Right lung (tissue), 10 donors: ENCODE measurements at places on chromosomes 2 and 18. TPM values are rescaled to one million over a fixed set of nuclear protein-coding genes. Genes with fewer than 3 reads are reported as not detected.

The PLB1 gene
- polyA plus RNA-seq, result 1.7 TPM

The WNT6 gene
- polyA plus RNA-seq, result 0.10 TPM

- DNase-seq, result peak; percentile 61
These were observed 46.0 kb downstream of the GAREM1 start for GRCh38 chr18:32424696-32425095.

DNA sequence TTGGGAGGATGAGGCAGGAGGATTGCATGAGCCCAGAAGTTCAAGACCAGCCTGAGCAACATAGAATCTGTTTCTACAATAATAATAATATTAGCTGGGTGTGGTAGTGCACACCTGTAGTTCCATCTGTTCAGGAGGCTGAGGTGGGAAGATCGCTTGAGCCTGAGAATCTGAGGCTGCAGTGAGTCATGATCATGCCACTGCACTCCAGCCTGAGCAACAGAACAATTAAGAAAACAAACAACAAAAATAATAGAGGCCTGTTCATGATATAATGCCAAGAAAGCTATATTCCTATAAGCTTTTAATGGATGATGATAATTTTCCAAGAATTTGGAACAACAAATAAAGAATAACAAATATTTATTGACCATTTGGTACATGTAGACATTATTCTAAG is 6.9 kb upstream of the CCBE1 start:
- DNase-seq, result no peak

- DNase-seq, result no peak
These were observed 463.1 kb downstream of the TSN start for GRCh38 chr2:122218596-122218995.

DNA sequence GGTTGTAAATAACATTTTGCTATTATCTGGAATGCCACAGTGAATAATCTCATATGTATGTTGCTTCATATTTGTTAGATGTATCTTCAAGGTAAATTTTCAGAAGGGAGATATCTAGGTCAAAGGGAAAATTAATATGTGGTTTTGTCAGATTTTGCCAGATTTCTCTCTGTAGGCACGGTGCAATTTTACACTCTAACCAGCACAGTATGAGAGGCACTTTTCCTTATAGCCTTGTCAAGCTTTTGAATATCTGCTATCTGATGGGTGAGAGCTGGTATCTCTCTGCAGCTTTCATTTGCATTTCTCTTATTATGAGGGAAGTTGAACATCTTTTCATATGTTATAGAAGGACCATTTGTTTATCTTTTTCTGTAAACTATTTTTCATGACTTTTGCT is 175.7 kb upstream of the PGAP1 start:
- no peak for DNase-seq

The PROM2 gene
- polyA plus RNA-seq, result 14.6 TPM

- DNase-seq, result no peak
These were observed 27.9 kb upstream of the SPTBN1 start for GRCh38 chr2:54428108-54428831.

The BMP10 gene
- not detected for polyA plus RNA-seq

- no peak for DNase-seq
These were observed 112.3 kb downstream of the TNS1 start for GRCh38 chr2:217890445-217890844.

- DNase-seq, result no peak
These were observed 68.0 kb downstream of the RNF152 start for GRCh38 chr18:61824733-61825363.

The FAM228A gene
- 1.3 TPM for polyA plus RNA-seq

The L3MBTL4 gene
- polyA plus RNA-seq, result 7.3 TPM

The ZSCAN30 gene
- polyA plus RNA-seq, result 61.6 TPM

The GPAT2 gene
- polyA plus RNA-seq, result 2.4 TPM

- DNase-seq, result no peak
These were observed 34.5 kb downstream of the TTLL4 start for GRCh38 chr2:218745160-218745558.

The CENPA gene
- polyA plus RNA-seq, result 10.8 TPM

The C2orf78 gene
- not detected for polyA plus RNA-seq

The SMAD7 gene
- 68.8 TPM for polyA plus RNA-seq

- DNase-seq, result no peak
These were observed 18.6 kb upstream of the RMC1 start for GRCh38 chr18:23484561-23485182.

DNA sequence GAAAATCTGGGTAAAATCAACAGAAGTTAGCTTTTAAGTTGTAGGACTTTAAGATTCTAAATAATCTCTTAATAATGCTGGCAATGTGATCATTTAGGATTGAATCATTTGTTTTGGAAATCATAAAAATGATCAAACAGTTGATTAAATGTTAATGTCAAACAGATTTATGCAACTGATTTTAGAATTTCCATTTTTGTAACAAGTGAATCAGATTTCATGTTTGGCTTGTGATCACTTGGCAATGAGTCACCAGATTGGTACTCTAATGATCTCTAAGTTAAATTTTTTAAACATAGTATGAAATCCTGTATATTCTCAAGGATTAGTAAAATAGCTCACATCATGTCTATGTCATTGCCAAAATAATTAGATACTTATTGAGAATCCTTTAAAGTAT is 50.1 kb upstream of the UNC80 start:
- DNase-seq, result no peak

The SERPINB10 gene
- not detected for polyA plus RNA-seq

- no peak for DNase-seq
These were observed 66.5 kb downstream of the DOCK10 start for GRCh38 chr2:224975761-224976160.

DNA sequence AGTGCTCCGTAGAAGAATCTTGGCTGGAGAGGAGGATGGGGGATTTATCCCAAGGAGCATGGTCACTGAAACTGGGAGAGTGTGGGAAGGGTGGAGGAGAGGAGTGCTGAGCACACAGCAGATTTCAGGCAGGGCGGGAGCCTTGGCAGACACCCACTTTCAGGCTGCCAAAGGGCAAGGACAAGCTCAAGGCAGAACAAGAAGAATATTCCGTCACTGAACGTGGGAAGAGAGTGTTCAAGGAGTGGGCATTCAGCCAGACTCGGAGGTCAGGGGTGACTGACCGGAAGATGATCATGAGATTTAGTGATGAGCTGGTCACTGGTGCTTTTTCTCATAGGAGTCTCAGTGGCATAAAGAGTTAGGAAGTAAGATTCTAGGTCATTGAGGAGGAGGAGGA is 136.2 kb upstream of the RASGRP3 start:
- peak; percentile 33 for DNase-seq

DNA sequence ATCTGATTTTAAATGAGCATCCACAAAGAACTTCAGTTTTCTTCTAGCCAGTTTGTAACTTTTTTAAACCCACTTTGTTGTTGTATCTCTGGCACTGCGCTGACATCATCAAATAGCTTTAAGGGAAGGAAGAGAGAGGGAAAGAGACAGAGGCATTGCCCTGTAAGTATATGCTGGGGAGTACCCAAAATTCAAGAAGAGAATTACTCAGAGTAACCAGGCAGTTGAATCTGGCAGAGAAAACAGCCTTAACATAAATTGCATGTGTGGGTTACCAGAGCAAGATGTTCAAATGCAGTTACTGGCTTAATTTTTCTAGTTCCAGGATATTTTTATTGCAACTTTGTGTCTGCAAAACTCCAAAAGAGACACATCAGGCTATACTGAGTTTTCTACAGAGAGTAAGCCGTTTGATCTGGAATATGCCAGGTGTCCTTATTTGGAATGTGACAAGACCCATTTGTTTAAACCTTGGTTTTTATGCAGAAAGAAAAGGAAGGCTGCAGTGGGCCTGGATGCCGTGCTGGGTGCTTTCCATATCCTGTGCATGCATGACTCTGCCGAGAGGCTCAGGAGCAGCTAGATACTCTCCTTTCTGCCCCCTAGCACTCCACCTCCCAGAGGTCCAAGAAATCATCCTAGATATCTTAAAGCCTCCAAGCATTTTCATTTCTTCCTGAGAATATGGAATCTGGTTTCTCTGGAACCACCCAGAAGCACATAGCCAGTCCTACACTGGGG is 93.7 kb downstream of the MAPRE2 start:
- no peak for DNase-seq

The KCNG3 gene
- 0.08 TPM for polyA plus RNA-seq

- no peak for DNase-seq
These were observed 64.7 kb downstream of the BCL2 start for GRCh38 chr18:63254716-63255399.

The MAP3K19 gene
- polyA plus RNA-seq, result 0.90 TPM

- DNase-seq, result no peak
These were observed 35.7 kb downstream of the CDC42EP3 start for GRCh38 chr2:37635504-37636380.

DNA sequence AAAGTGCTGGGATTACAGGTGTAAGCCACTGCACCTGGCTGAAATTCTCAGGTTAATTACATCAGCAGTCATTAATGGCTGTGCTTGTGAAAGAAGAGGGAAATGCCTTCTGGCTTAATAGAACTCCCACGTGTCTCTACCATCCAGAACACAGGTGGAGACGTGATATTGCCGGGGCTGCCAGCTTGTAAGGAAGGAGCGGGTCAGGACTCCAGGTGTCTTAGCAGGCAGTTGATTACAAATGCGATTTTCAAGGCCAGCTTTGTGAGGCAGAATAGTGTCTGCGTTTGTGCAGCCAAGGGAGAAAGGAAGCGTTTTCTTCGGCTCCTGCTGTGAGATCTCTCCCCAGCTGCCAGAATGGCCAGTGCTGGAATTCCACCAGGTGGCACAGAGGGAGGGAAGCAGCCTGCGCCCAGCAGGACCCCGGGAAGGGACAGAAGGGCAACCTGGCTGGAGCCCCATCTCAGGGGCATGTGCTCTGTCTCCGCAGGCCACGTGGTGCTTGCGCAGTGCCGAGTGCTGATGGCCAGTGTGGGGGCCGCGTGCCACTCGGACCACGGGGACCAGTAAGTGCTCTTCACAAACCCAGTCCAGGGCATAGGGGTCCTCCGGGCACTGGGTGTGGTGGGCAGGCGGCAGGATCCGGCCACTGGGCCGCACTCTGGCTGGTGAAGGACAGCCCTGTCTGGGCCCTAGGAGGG is 3.7 kb upstream of the ESPNL start:
- DNase-seq, result no peak

DNA sequence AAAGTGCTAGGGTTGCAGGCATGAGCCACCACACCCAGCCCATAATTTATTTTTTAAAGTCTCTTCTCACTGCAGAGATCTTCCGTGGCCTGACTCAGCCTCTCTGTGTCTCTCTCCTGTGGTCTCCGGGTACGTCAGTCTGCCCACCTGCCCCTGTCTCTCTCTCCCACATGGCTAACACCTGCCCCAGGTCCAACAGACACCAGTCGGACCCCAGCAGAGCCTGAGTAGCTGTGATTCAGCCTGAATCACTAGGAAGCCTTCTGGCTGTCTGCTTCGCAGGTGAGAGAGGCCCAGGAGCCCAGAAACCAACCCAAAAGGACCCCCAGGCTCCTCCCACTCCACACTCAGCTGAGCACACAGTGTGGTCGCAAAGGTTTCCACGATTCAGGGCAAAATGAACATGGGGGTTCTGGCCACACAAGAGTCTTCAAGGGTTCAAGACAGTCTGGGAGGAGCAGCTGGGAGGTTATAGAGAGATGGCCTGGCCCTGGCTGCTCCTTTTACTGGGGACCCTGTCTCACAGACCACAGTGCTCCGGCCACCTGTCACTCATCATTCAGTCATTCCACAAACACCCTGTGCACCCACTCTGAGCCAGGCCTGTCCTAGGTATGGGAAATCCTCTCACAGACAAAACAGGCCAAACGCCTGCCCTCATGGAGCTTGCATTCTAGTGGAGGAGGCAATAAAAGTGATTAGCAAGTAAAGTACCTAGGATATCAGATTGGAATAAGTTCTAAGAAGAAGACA is 8.6 kb downstream of the RUFY4 start:
- no peak for DNase-seq

- no peak for DNase-seq
These were observed 194.3 kb downstream of the PLCL1 start for GRCh38 chr2:197998702-197999101.
